Tibial artery (tissue), 4 donors: ENCODE measurements at places on chromosomes 11 and 22.

DNA sequence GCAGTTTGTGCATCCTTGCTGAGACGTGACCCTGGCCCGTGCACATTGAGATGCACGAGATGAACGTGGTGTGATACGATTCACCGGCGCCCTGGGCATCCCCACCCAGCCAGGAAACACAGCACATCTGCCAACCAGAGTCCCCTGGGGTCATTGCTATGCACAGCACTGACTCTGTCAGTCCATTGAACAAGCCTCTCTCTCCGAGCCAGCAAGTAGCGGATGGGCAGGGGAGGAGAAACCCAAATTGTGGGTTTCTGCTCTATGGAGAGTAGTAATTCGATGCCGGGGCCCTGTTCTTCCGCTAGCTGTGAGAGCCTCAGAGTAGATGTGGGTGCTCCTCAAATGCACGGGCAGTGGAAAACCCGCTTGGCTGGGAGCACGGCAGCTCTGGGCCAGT, 85.1 kb downstream of the ARHGAP8 start:
- DNase-seq: no peak

DNA sequence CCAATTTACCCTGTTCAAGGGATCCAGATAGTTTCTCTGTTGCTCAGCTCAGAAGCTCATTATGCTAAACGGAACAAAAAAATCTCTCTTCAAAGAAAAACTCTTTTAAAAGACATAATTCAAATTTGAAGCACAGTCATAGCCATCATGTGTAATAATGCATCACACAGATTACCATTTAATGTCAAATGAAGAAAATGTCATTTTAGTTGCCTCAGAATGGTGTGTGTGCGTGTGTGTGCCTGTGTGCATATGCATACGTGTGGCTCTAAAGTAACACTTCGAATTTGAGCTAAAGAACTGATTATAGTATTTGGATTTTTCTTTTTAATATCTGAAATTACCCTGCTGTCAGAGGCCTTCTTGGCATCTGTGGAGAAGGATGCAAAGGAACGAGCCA, 9.9 kb downstream of the TTC12 start:
- DNase-seq: no peak

- no peak for DNase-seq
Measured at GRCh38 chr11:98659431-98659830, 361.3 kb upstream of the CNTN5 start.

GRCh38 chr22:31062566-31063230, 18.4 kb upstream of the SMTN start:
- DNase-seq: no peak

GRCh38 chr11:120517390-120517761, 5.8 kb downstream of the GRIK4 start:
- peak; percentile 51 for DNase-seq
